ENCODE measurements at places on chromosomes 1 and 21. TPM values are rescaled to one million over a fixed set of nuclear protein-coding genes. Genes with fewer than 3 reads are reported as not detected.

- DNase-seq, result no peak
Observed at GRCh38 chr1:26910343-26911160, 3.2 kb downstream of the NR0B2 start.

- DNase-seq, result no peak
Observed at GRCh38 chr1:168362991-168363390, 82.3 kb downstream of the TBX19 start.

DNA sequence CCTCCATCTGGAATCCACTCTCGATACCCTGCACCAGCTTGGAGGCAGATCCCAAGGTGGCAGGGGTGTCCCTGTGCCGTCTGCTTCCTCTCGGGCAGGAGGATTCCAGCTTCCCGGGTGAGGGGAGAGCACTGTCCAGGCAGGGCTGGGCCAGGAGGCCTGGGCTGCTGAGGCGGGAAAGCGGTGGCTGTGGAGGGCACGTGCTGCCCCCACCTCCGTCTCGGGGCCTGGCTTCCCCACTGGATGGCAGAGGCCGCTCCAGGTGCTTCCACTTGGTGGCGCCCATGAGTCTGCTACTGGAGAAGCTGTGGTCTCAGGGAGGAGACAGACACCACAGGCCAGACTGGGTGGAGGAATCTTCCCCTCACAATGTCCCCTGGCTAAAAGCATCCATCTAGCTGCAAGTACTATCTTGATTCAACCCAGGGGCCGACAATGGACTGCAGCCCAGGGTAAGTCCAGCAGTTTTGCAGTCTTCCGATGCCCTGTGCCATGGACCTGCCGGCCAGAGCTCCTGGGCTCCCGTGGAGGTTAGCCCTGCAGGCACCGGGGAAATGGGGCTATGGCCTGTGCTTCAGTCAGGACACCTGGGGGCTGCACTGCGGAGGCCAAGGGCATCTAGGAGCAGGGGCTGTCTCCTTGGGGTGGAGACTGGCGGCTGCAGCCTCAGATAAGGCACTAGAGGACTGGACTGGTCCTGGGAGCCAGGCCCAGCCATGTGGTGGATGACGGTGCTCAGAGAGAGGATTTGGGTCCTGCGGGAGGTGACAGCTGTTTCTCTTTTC is 41.3 kb upstream of the EIF4G3 start:
- DNase-seq, result peak; percentile 41

DNA sequence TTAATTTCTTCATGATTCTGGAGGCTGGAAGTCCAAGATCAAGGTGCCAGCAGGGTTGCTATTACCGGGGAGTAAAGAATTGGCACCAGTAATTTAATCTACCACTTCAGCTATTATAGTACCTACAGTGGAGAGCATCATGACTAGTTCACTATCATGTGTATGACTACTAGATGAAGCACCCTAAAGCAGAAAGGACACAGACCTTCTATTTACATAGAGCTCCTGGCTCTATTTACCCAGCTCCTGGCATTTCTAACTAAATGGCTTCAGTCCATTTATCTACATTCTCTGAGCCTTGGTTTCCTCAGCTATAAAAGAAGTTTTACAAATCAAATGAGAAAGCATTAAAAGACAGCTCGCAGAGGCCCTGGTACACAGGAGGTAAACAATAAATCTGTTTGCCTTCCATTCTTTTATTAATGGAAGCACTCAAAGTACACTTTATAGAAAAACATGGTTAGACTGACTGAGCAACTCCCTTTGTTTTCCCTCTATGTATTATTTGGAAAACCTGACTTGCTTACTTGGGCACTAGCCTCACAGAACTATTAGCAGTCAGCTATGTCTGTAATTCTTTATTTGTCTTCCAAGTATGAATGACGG is 203.0 kb downstream of the SLC35F3 start:
- DNase-seq, result no peak

- DNase-seq, result peak; percentile 21
Observed at GRCh38 chr21:46188226-46189212, 4.3 kb upstream of the SPATC1L start.

- no peak for DNase-seq
Observed at GRCh38 chr1:111948209-111949171, 41.0 kb downstream of the KCND3 start.

DNA sequence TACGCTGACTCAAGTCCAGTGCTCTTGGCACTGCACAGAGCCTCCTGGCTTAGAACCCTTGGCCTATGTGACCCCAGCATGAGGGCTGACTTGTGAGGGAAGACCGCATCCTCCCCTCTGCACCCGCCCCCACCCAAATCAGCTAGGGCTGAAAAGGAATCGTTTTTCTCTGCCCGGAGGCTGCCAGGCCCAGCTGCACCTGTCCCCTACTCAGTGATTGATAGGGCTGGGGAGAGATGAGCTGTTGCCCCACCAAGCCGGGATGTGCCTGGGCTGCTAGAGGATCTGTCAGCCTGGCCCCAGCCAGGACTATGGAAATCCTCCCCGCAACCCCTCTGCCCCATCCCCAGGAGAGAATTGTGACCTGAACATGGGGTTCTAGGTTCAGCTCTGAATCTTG is 20.6 kb downstream of the MYOG start:
- no peak for DNase-seq

DNA sequence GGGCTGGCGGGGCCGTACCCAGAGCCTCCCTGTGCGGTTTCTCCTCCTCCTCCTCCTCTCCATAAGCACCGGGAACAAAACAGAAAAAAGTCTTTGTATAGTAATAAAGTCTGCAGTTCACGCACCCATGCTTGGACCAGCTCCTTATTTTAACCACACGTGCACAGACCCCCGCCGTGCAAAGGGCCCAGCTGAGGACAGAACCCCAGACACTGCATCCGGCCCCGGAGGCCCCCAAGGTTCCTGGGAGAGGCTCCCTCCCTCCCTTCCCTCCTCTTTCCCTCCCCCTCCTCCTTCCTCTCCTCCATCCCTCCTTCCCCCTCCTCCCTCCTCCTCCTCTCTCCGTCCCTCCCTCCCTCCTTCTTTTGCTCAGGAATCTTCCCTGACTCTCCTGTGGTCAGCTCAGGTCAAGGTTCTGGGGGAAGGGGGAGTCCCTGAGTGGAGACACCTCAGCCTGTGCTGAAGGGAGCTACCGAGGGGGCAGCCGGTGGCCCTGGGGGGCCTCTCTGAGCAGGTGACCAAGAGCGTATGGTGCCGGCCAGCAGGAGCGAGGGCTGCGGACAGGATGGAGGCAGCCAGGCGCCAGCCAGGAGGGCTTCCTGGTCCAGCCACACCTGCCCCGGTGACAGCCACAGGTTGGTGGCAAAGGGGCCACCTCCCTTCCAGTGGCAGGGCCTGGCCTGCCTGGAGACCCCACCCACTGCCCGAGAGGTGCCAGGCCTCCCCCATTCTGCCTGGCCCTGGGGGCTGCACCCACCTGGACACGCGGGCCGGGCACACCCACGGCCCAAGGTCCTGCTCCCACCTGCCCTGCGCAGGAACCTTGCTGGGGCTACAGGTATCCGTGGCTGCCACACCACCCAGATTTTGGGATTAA is 3.2 kb upstream of the TTLL10 start:
- DNase-seq, result no peak

- DNase-seq, result no peak
Observed at GRCh38 chr1:41673378-41673777, 188.9 kb upstream of the EDN2 start.

DNA sequence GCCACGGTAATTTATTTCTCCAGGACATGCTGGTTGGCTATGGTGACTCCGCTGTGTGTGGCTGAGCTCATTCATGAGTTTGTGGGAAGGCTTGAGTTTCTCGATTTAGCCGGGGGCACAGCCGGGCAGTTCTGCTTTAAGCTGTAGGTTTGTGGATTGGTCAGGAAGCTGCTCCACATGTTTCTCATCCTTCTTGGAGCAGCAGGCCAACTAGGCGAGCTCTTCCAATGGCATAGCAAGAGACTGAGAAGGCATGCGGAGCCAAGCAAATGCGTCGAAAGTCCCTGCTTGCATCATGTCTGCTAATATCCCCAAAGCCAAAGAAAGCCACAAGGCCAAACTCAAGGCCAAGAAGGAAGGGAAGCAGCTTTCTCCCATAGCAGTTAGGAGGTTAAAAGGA is 71.6 kb upstream of the GREM2 start:
- DNase-seq, result no peak

GRCh38 chr1:217311269-217311668 is 319.6 kb downstream of the GPATCH2 start:
- DNase-seq, result no peak

DNA sequence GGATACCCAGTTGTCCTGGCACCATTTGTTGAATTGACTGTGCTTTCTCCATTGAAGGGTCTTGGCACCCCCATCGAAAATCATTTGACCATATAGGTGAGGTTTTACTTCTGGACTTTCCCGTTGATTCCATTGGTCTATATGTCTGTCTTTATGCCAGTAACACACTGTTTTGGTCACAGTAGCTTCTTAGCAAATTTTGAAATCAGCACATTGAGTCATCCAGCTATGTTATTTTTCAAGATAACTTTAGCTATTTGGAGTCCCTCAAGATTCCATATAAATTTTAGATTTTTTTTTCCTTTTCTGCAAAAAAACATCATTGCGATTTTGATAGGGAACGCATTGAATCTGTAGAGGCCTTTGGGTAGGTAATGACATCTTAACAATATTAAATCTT is 235.6 kb downstream of the SMYD3 start:
- DNase-seq, result no peak

DNA sequence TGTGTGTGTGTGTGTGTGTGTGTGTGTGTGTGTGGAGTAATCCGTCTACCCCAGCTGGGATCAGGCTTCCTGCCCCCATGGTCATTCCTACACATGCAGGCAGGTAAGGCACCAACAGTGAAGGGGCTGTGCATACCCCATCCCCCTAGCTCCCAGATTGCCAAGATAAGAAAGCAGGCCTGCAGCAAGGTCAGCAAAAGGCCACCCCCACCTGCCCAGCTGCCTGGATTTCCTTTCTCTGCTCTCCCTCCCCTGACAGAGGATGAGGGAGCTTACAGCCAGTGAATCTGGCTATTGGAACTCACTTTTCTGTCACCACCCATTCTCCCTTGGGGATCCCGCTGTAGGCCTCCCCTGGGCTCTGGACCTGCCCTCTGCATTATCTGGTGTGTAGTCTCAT is 7.9 kb downstream of the ALX3 start:
- DNase-seq, result no peak

GRCh38 chr1:212738330-212738729 is 38.7 kb upstream of the BATF3 start:
- DNase-seq, result no peak

DNA sequence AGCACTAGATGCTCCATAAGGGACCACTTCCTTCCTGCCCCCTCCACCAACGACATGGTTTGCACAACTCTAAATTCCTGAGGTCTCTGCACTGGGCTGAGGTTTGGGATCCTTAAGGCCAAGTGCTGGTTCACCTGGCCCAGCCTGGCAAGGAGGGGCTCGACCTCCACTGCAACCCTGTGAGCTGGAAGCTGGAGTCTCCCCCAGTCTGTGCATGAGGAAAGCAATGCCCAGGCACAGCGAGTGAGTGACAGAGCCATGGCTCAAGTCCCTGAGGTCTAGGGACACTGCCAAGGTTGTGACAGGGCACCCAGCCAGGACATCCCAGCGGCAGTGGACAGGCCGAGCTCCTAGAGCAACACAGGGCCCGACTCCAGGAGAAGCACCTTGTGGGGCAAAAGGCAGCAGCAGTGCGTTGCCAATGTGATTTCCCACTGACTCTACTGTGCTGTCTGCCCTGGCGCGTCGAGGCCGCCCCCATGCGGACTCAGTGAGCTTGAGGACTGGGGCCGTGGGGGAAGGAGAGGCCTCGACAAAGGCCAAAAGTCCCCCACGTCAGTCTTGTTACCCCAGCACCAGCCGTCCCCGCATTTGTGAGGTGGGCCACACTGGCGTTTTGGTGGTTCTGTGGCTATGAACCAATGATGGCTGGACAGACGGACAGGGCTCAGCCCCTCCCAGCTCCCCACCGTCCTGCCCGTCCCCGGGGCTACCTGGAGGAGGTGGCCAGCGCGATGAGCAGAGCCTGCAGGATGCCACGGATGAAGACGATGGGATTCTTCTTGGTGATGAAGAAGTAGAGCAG is 30.0 kb downstream of the PODN start:
- DNase-seq, result no peak

- DNase-seq, result peak; percentile 98
Observed at GRCh38 chr1:185646202-185646683, 87.9 kb upstream of the HMCN1 start.

DNA sequence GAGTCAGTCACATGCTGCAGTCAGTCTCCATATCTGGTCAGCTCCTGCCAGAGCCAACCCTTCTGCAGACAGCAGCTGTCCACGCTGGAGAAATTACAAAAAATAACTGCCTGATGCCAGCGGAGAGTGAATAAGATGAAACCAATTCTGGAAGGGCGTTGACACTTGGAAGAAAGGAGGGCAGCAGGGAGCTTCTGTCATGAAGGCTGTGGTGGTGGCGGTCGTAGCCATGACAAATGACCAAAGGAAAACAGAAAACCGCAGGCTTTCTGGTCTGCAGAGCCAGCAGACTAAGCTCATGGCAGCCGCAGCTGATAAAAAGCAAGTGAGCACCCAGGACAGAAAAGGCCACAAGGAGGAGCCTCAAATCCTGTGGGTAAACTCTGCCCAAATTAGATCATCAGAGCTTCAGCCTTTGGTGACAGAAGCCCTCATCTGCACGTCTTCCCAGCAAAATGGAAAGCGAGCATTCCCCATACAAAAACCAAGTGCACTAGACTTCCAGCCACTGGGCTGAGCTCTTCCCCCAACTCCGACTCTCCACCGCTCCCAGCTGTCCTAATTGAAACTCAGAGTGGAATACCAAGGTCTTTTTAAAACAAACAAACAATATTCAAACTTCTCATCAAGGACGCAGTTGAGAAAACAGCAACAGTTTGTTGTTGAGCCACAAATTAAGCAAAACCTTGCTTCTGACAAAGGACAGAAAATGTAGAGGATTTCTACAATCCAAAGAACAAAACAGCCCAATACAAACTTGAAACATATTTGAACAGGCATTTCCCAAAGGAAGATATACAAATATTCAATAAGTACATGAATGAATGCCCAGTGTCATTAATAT is 28.7 kb downstream of the RSPH1 start:
- DNase-seq, result no peak

- no peak for DNase-seq
Observed at GRCh38 chr1:27561124-27561899, 42.6 kb downstream of the AHDC1 start.

NBPF1 gene
- total RNA-seq, result 20.4 TPM

SYNC gene
- 14.7 TPM for total RNA-seq

IFI44L gene
- total RNA-seq, result 0.26 TPM

PLEKHN1 gene
- total RNA-seq, result 0.51 TPM

SPATA46 gene
- not detected for total RNA-seq

ADAMTS5 gene
- 1.4 TPM for total RNA-seq

ATP1A2 gene
- total RNA-seq, result not detected

COL16A1 gene
- total RNA-seq, result 0.51 TPM

CA6 gene
- total RNA-seq, result not detected

HAPLN2 gene
- 0.13 TPM for total RNA-seq

CSRP1 gene
- total RNA-seq, result 119 TPM

MAP10 gene
- 0.64 TPM for total RNA-seq

TMEM200B gene
- total RNA-seq, result 0.13 TPM

OR2L8 gene
- total RNA-seq, result not detected
